T-helper 2 cell (primary cell): ENCODE measurements at places on chromosomes 2 and 18.

DNA sequence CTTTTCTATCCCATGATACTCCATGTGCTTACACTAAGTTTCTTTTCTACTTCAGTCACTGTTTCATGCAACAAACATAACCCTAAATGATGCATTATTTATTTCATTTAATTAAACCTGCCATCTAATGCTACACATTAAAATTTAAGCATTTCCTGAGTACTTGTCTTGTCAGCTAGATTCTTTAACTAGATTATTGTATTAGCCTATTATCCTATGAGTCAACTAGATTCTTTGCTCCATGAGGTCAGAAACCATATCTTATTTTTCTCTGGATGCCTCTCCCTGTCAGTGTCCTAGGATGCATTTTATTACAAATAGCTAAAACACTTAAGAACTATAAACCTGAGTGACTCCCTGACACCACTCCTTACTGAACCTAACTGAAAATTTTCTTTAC, 652.4 kb downstream of the SLC4A3 start:
- DNase-seq: no peak

DNA sequence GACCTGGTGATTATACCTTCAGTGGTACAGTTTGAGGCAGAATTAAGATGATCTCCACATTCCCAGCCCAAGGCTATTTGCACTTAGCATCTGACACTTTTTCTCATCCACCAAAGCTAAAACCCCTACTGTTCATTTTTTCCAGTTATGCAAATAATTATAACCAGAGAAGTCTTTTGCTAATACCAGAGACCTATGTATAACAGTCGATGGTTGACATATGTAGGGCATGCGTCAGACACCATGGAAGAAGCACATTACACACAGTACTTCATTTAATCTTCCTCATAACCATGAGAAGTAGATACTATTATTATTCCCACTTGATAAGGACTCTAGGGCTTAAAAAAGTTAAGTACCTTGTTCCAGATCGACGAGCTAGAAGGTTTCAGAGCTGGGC, 36.5 kb downstream of the AP1S3 start:
- no peak for DNase-seq

- no peak for DNase-seq
Observed at GRCh38 chr2:1306687-1307516, 106.4 kb upstream of the TPO start.

- no peak for DNase-seq
Observed at GRCh38 chr2:142180820-142181533, 50.2 kb upstream of the LRP1B start.

- DNase-seq: no peak
Observed at GRCh38 chr18:61882296-61883004, 10.4 kb downstream of the RNF152 start.

- DNase-seq: no peak
Observed at GRCh38 chr18:50182511-50182910, 12.4 kb downstream of the MYO5B start.

GRCh38 chr18:33579349-33580215, 1.6 kb downstream of the ASXL3 start:
- DNase-seq: no peak

- DNase-seq: no peak
Observed at GRCh38 chr2:118151831-118152230, 63.6 kb downstream of the INSIG2 start.

GRCh38 chr2:176122683-176123410, at the start of gene HOXD9:
TSS of gene HOXD9 (plus strand) at chr2:176122719. CDS start at chr2:176122769, 50 bp downstream.
- no peak for DNase-seq

DNA sequence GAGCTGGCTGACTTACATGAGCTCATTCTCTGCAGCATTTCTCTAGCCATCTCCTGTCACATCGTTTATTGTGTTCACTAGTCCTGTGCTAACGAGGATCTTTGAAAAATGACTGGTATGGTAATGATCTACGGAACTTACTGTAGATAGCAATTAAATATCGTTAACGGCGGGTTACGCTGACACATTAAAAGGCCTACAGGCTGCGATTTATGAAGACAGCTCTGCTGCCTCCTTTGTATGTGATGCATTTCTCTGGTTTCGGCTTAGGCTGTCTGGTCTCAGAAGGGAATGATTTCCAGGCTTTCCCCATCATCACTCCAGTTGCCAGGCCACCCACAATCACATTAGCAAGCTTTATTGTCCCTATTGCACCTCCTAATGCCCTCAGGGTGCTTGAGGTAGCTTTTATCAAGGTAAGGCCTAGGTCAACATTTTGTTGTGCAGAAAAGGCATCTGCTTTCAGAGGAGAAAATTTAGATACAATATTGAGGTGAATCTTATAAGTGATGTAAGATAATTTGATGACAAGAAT, 284.4 kb downstream of the SOX11 start:
- no peak for DNase-seq

GRCh38 chr2:190843890-190844699, 36.5 kb upstream of the GLS start:
- DNase-seq: peak; percentile 88

- DNase-seq: peak; percentile 47
Observed at GRCh38 chr2:238202326-238203093, 985 bp downstream of the ILKAP start.

DNA sequence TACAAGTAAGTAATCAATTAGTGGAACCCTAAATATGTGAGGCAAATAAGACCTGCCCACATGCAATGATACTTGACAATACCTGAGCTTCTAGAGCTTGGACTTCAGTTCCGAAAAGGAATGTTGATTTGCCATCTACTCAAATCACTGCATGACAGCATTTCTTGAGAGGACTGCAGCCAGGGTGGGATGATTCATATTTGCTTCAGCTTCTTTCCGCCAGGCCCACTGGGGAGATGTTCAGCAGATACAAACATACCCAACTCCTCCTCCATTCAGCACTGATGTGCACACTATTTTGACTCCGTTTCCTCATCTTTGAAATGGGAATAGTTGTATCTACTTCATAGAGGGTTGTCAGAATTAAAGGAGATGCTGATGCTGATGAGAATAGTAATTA, 28.8 kb upstream of the TMEM177 start:
- DNase-seq: no peak

- DNase-seq: no peak
Observed at GRCh38 chr2:182715121-182715891, 751 bp upstream of the DNAJC10 start.

DNA sequence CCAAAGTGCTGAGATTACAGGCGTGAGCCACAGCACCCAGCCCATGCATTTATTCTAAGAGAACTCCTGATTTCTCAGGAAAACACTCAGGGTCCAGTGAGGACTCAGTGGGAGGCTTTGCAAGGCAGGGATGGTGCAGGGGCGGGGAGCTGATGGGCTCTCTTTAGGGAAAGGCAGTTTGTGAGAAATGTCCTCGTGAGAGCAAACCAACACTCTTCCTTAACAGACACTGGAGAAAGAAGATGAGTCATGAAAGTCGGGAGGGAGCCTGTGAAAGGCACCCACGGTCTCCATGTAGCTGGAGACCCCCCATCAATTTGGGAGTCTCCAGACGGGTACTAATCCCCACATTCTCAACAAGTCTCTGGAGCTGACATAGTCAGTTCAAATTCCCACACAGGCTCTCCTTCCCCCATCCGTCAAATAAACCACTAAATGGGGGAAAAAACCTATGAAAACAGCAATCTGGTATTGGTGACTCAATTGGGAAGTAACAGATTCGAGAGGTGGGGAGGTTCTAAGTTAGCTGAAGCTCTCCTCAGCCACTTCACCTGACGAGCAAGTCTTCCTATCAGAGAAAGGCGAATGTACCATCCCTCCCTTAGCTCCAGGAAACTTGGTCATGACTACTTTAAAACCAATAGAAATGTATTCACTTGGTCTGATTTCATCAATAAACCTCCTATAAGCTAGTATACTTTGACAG, 11.0 kb upstream of the CREG2 start:
- DNase-seq: no peak

DNA sequence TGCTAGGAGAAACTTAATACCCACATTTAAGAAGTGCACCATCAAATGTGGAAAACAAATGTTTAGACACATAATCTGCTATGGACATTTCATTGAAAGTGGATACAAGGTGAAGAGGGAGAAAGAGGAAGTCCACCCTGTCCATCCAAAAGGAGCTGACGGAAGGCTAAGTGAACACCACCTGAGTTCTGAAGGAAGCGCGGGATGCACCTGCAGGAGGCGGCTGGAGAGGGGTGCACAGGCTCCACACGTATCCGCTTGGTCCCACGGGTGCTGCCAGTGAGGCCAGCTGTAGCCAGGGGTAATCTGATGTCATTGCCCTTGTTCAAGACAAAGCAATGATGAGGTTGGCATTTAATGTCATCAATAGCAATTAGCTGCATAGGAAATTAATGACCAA, 75.9 kb upstream of the TMEM18 start:
- DNase-seq: no peak

DNA sequence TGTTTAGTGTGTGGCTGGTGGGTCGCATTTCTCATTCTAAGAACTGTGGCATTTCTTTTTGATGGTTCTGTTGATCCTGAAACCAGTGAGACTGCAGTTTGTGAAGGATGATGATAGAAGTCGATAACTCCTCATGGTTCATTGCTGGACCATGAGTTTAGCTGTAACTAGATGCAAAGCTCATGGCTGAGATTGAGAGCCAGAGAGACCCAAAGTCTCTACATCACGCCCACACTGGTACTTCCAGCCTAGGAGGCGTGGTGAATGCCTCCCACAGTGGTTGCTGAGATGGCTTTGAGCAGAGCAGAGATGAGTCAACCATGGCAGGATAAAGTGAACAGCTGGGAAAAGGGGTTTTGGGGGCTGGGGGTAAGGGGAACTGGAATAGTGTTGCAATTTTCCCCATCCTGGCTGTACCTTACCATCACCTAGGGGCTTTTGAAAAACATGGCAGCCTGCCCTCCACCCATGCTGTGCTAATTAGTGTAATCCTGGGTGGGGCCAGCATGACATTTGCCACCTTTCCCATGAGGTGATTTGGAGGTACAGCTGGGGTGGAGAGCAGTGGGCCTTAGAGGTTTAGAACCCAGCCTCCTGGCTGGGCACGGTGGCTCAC, 24.1 kb downstream of the INPP4A start:
- no peak for DNase-seq

- DNase-seq: no peak
Observed at GRCh38 chr2:75480971-75481836, 79.5 kb downstream of the EVA1A start.

DNA sequence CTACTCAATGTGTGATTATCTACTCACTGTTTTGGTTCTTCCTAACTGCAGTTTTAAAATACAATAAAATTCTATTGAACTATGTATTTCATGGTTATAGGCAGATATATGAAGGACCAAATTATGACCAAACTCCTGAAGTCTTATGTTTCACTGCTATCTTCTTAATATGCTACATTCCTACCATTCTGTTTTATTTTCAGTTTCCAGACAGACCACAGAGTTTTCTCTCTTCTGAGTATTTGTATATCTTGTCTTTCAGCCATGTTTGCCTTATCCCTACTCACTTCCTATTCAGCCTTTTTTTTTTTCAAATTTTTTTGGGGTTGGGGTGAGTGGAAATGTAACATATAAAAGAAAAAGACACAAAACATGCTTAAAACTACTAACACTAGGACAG, 6.3 kb downstream of the RFTN2 start:
- DNase-seq: no peak

GRCh38 chr2:237022533-237022932, 63.2 kb upstream of the COPS8 start:
- no peak for DNase-seq

DNA sequence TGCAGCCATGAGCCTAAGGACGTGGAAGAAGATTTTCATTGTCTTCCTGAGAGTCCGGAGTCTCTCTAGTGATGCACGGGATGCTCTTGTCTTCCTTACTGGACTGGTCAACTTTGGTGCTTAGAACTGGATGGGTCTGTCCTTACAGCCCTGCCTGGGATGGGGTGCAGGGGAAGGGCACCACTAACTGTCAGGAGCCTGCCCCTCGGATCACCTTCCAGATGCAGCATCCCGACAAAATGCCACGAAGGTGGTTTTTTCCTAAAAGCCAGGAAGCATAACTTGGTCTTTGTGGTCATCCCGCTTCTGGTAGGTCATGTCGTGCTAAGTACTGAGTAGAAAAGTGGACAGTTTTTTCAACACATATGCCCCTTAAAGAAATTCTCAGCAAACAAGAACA, 207.4 kb upstream of the TWIST2 start:
- no peak for DNase-seq

- DNase-seq: no peak
Observed at GRCh38 chr18:77369644-77370043, 120.0 kb downstream of the GALR1 start.

DNA sequence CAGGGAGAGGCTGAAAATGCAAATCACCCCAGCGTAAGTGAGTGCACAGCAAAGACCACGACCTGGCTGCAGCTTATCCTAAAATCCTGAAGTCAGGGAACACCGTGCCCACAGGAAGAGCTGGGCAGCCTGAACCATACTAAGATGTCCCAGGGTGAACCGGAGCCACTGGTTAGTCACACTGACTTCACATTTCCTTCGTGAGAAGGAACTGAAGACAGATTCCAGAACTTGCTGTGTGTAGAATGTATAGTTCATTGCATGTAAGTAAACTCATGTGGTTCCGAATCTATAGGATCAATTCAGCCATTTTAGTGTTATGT, 84.6 kb upstream of the NDUFV2 start:
- no peak for DNase-seq

DNA sequence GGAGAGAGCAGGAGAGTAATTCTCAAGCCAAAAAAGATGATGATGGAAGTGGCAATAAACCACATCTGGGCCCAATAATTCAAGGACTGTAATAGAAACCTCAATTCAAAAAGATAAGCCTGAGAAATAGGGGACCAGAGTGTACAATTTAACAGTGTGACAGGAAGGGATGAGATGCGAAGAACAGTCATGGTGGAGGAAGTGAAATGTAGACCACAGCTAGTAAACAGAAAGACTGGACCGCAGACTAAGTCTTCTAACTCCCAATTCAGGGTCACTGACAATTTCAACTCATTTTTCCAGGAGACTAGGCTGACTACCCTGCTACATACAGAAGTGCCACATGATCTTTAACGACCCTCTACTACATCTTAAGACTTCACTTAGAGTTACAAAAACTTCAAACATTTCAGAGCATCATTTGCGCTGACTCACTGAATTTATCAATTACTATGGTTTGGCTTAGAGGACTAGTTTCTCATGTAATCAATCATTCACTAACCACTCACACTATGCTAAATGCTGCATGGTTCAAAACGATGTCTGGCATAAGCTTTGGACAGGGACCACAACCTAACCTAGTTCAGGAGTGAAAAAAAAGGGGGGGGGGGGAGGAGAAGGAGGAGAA, 9.0 kb downstream of the CUL3 start:
- no peak for DNase-seq

- no peak for DNase-seq
Observed at GRCh38 chr2:64203131-64203857, 59.1 kb upstream of the PELI1 start.
